Dermis blood vessel endothelial cell (primary cell): ENCODE measurements at places on chromosomes 11 and 22. TPM values are rescaled to one million over a fixed set of nuclear protein-coding genes. Genes with fewer than 3 reads are reported as not detected.

CABP4 gene
- 1.0 and 4.9 TPM in 2 replicates for total RNA-seq

CEND1 gene
- total RNA-seq: 0.14 and 0.17 TPM in 2 replicates

KCNK4 gene
- total RNA-seq: 0.17 TPM in 1 of 2 replicates, not detected in the other

ADAMTS15 gene
- total RNA-seq: 2.7 and 4.6 TPM in 2 replicates

OR52A1 gene
- not detected in 2 replicates for total RNA-seq

ARVCF gene
- total RNA-seq: 123 and 288 TPM in 2 replicates

EXT2 gene
- 149 and 158 TPM in 2 replicates for total RNA-seq

C11orf87 gene
- not detected in 2 replicates for total RNA-seq

POU2AF2 gene
- total RNA-seq: not detected in 2 replicates

CHRM1 gene
- not detected in 2 replicates for total RNA-seq

MS4A6A gene
- total RNA-seq: 1.3 and 6.0 TPM in 2 replicates
